ENCODE measurements at places on chromosomes 5 and 9.

GRCh38 chr5:110790673-110791072 is 51.9 kb downstream of the SLC25A46 start:
- peak; percentile 4 for DNase-seq

GRCh38 chr5:90571147-90571773 is 12.7 kb downstream of the ADGRV1 start:
- peak; percentile 30 for DNase-seq

- DNase-seq: no peak
Observed at GRCh38 chr5:14008819-14009311, 64.4 kb upstream of the DNAH5 start.

DNA sequence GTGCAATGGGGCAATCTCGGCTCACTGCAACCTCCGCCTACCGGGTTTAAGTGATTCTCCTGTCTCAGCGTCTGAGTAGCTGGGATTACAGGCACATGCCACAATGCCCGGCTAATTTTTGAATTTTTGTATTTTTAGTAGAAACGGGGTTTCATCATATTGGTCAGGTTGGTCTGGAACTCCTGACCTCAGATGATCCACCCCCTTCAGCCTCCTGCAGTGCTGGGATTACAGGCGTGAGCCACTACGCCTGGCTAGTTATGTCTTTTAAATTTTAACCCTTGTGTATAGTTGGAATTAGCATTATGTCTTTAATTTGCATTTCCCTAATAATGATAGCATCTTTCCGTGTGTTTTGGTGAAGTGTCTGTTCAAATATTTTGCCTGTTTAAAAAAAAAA is 11.5 kb downstream of the GPBP1 start:
- DNase-seq: no peak

GRCh38 chr5:92002721-92003274 is 619.7 kb upstream of the ARRDC3 start:
- DNase-seq: no peak

DNA sequence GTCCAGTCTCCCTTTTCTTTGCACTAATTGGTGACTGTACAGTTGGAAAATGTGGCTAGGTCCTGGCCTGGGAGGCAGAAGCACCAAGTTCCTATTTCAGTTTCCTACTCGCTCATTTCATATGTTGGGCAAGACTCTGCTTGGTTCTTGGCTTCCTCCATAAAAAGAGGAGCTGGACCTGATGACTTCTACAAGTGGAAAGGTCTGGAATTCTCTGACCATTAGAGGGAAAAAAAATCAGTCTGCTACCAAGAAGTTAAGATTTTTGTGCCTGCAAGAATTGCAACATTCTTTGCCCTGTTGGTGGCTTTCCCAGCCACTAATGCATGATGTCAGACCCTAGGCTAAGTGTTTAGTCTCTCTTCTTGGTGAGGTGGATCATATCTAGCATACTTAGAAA is 91.5 kb downstream of the WDR41 start:
- no peak for DNase-seq

DNA sequence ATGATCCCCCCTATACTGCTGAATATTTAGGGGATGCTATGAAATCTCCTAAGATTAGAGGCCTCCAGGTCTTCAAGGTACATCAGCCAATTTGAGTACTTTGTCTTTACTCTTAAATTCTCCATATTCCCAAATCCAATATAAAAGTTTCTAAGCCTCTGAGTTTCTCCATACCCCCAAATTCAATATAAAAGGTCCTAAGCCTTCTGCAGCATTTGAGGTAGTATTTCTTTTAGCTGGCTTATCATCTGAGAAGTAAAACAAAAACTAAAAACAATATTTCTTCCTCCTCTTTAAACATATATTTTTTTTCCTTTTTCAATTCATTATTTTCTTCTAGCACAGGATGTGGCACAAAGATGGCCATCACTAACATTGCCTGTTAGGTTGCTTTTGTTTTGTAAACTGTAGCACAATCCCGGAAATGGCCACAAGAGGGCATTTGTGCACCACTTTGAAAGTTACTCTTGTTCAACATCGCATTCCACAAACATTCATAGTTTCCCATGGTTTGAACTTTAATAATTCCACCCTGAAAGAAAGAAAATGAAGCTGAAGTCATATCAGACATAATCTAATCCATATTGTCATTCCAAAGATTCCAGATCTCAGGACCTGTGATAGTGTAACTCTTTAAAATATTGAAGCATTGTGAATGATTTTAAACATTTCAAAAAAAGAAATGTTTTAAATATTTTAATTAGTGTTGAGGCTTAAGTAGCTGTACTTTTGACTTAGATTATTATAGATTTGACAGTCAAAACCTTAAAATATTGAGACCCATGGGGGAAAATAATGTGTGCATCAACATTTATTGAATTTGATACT is 21.0 kb upstream of the SCGB3A2 start:
- peak; percentile 68 for DNase-seq

DNA sequence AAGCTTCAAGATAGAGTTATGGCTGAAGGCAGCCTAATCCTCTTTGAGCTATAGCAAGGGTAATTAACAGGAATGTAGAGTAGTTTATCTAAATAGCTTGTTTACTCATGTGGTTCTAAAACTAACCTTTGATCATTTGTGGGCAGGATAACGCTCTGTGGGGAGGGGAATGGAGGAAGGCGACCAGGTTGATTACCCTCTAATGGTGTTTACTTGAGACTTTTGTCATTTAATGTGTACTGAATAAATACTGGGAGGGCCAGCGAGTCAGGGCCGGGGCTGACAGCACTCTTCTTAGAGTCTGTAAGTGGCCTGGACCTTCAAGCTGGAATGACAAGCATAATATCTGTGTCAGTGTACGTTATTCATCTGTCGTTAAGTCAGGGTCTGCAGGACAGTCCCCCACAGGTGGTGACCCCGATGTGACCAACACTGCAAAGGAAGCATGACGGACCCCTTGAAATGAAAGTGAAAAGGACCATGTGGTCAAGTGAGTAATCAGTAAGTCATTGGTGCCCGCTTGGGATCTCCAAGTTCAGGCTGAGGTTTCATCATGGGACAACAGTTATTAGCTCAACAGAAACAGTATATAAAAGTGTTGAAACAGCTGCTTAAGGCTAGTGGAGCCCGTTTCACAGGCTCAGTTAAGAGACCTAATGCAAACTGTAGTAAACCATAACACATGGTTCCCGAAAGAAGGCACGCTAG is 162.6 kb downstream of the CPLANE1 start:
- DNase-seq: no peak

All from NCI-H1417 (cell line).